ENCODE measurements at places on chromosomes 16 and 17. TPM values are rescaled to one million over a fixed set of nuclear protein-coding genes. Genes with fewer than 3 reads are reported as not detected.

Gene SLC38A7
- 12.7 TPM for total RNA-seq

Gene C1QTNF8
- total RNA-seq = not detected

Gene KRTAP3-1
- not detected for total RNA-seq

Gene ZSCAN10
- total RNA-seq = not detected

Gene PPP1R1B
- 71.3 TPM for total RNA-seq

Gene EVPLL
- not detected for total RNA-seq

Gene KRT12
- not detected for total RNA-seq

Gene FTSJ3
- total RNA-seq = 78.7 TPM

Gene CLEC18B
- total RNA-seq = not detected

Gene GRB2
- 77.1 TPM for total RNA-seq

Gene CLEC10A
- total RNA-seq = 2.8 TPM

Gene CCL7
- not detected for total RNA-seq

- no peaks in the 10 kb centered on the region for H3K36me3 ChIP-seq
- H3K27me3 ChIP-seq = peaks cover 41% of the 10 kb centered on the region
- no peak for DNase-seq
Measured at GRCh38 chr17:35743626-35744328, 9.3 kb downstream of the GAS2L2 start.

GRCh38 chr17:75691371-75691791 is 24.2 kb downstream of the SAP30BP start:
- H3K27me3 ChIP-seq = no peaks in the 10 kb centered on the region
- H3K36me3 ChIP-seq = no peaks in the 10 kb centered on the region
- H3K4me1 ChIP-seq = peaks cover 53% of the 10 kb centered on the region

GRCh38 chr17:6343191-6343590 is 91.7 kb downstream of the AIPL1 start:
- H3K4me3 ChIP-seq = no peak overlapping the region
- DNase-seq = no peak
- H3K4me1 ChIP-seq = no peaks in the 10 kb centered on the region
- no peaks in the 10 kb centered on the region for H3K36me3 ChIP-seq
- H3K27me3 ChIP-seq = peaks cover 8% of the 10 kb centered on the region
- no peak overlapping the region for H3K27ac ChIP-seq

DNA sequence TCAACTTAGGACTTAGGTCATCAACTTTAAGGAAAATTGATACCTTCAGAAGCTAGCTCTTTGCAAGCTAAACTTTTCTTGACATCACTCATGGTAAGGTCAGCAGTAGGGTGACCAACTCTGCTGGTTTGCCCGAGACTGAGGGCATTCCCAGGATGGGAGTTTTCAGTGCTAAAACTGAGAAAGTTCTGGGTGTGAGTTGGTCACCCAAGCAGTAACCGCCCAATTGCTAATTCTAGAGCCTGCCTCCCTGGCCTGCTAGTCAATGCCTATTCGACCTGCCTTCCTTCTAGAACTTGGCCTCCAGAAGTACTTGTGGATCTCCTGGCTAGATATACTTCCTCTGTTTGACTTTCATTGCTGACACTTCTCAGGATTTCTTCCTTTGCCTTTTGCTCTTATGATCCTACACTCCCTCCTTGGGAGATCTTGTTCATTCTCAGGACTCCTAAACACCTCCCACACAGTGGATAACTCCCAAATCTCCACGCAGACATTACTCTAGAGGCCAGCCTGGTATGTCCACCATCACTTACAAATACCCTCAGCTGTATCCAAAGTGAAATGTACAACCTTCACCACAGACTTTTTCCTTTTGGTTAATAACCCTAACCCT is 10.5 kb upstream of the MYO18A start:
- H3K4me3 ChIP-seq = no peak overlapping the region
- H3K4me1 ChIP-seq = no peaks in the 10 kb centered on the region
- DNase-seq = no peak
- no peaks in the 10 kb centered on the region for H3K36me3 ChIP-seq

- no peaks in the 10 kb centered on the region for H3K27me3 ChIP-seq
- no peak overlapping the region for H3K27ac ChIP-seq
- no peak for DNase-seq
- H3K36me3 ChIP-seq = no peaks in the 10 kb centered on the region
- no peak overlapping the region for H3K4me3 ChIP-seq
Measured at GRCh38 chr17:45952814-45953320, 46.2 kb upstream of the STH start.

DNA sequence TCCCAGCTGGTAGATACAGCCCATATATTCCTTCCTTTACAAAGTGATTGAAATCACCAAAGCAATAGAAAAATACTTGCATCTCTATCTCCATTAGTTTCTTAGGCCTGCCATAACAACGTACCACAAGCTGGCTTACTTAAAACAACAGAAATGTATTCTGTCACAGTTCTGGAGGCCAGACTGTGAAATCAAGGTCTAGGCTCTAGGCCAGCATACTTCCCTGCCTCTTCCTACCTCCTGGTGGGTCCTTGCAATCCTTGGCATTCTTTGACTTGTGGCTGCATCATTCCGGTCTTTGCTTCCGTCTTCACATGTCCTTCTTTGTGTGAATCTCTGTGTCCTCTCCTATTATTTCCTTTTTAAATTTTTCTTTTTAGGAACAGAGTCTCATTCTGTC is 62.5 kb downstream of the ERCC4 start:
- H3K4me1 ChIP-seq = no peaks in the 10 kb centered on the region
- no peak overlapping the region for H3K27ac ChIP-seq
- no peak for DNase-seq
- no peaks in the 10 kb centered on the region for H3K36me3 ChIP-seq
- no peaks in the 10 kb centered on the region for H3K27me3 ChIP-seq

DNA sequence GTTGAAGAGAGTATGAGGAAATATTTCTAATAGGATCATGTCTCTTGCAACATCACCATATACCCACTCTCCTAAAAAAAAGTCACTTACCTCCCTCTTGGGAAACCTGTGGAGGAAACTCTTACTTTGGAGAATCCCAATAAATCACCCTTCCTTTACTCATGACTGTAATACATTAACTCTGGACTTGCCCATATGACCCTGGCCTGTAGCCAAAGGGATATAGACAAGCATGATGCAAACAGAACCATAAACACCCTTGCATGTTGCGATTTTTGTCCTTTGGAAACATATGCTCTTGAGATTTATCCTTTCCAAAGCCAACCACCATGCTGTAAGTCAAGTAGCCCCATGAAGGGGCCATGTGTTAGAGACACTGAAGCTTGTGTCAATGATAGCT is 19.5 kb downstream of the CDH11 start:
- no peaks in the 10 kb centered on the region for H3K27me3 ChIP-seq
- no peaks in the 10 kb centered on the region for H3K36me3 ChIP-seq
- no peak overlapping the region for H3K27ac ChIP-seq
- H3K4me3 ChIP-seq = no peak overlapping the region
- DNase-seq = no peak

- no peak overlapping the region for H3K27ac ChIP-seq
- DNase-seq = no peak
- no peaks in the 10 kb centered on the region for H3K27me3 ChIP-seq
- H3K4me1 ChIP-seq = no peaks in the 10 kb centered on the region
Measured at GRCh38 chr17:66420961-66421371, 118.6 kb downstream of the PRKCA start.

- H3K4me1 ChIP-seq = no peaks in the 10 kb centered on the region
- DNase-seq = no peak
Measured at GRCh38 chr16:64864232-64864809, 257.5 kb downstream of the CDH11 start.

DNA sequence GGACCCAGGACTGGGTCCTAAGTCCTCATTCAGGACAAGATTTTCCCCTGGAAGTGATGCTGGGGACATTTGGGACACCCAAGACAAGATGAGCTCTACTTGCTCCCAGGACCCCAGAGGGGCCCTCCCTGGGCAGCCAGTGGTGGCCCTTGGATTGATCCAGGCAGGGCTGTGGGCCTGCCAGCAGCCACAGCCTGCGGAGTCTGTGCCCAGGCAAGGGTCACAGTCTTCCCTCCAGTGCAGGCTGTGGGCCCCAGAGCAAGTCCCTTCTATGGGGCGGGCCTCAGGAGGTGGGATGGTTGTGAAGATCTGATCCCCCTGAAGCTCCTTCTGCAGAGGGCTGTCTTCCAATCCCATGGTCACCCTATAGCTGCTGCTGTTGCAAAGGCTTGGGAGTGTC is 12.6 kb downstream of the CA7 start:
- H3K27me3 ChIP-seq = no peaks in the 10 kb centered on the region
- no peak for DNase-seq
- H3K4me1 ChIP-seq = no peaks in the 10 kb centered on the region
- no peaks in the 10 kb centered on the region for H3K36me3 ChIP-seq

- H3K27me3 ChIP-seq = no peaks in the 10 kb centered on the region
- H3K36me3 ChIP-seq = no peaks in the 10 kb centered on the region
- H3K4me1 ChIP-seq = peaks cover 3% of the 10 kb centered on the region
- no peak overlapping the region for H3K4me3 ChIP-seq
- DNase-seq = no peak
Measured at GRCh38 chr17:35726953-35727460, 4.4 kb upstream of the RASL10B start.

All from breast epithelium (tissue), 4 donors.